ENCODE measurements at places on chromosomes 3 and 15. TPM values are rescaled to one million over a fixed set of nuclear protein-coding genes. Genes with fewer than 3 reads are reported as not detected.

The TAGLN3 gene
- total RNA-seq = not detected

The INSYN1 gene
- total RNA-seq = 0.73 TPM

The ACP3 gene
- 47.5 TPM for total RNA-seq

The MRAS gene
- 19.9 TPM for total RNA-seq

The CCDC9B gene
- total RNA-seq = 2.9 TPM

The PCOLCE2 gene
- 28.0 TPM for total RNA-seq

The TUSC7 gene
- total RNA-seq = not detected

The ACVR2B gene
- 1.1 TPM for total RNA-seq

The KLHL40 gene
- total RNA-seq = not detected

The GCNT3 gene
- total RNA-seq = 0.39 TPM

The ZNF860 gene
- total RNA-seq = 0.59 TPM

The IMPG2 gene
- total RNA-seq = 0.20 TPM

The HIGD2B gene
- not detected for total RNA-seq

The COL6A6 gene
- total RNA-seq = under 0.01 TPM

The IL20RB gene
- total RNA-seq = 1.8 TPM

The DNAJA4 gene
- total RNA-seq = 2.0 TPM

The IL17RC gene
- total RNA-seq = 84.5 TPM

The OR5H15 gene
- not detected for total RNA-seq

The LRRIQ4 gene
- not detected for total RNA-seq

The NOX5 gene
- total RNA-seq = 0.37 TPM

The SGO1 gene
- total RNA-seq = 12.5 TPM

The GHSR gene
- total RNA-seq = not detected

The APOD gene
- 204 TPM for total RNA-seq

The MYH15 gene
- total RNA-seq = 0.78 TPM

The LRCH3 gene
- 136 TPM for total RNA-seq

The DUOX2 gene
- total RNA-seq = not detected

The SSR3 gene
- 255 TPM for total RNA-seq

The NDN gene
- total RNA-seq = 76.8 TPM

The NRG4 gene
- total RNA-seq = not detected

The ZBBX gene
- total RNA-seq = not detected

The SUCNR1 gene
- not detected for total RNA-seq

The GP9 gene
- not detected for total RNA-seq

The SEMA5B gene
- total RNA-seq = not detected

The ARNT2 gene
- total RNA-seq = 1.8 TPM

The ADAMTS9 gene
- 2.2 TPM for total RNA-seq

The PPIP5K1 gene
- 24.8 TPM for total RNA-seq

The ZNF662 gene
- total RNA-seq = 2.2 TPM

The STARD9 gene
- 11.5 TPM for total RNA-seq

The LARP6 gene
- 30.9 TPM for total RNA-seq

The TASOR gene
- total RNA-seq = 43.0 TPM

The COL8A1 gene
- 21.3 TPM for total RNA-seq

The CP gene
- 0.73 TPM for total RNA-seq

Measured in subcutaneous preadipocyte (primary cell).